Stimulated activated CD4-positive, alpha-beta T cell treated with anti-CD3 and anti-CD28 coated beads, Interleukin-2, amount 100 ng/mL, for 48 hours (primary cell): ENCODE measurements at places on chromosomes 16 and 17.

DNA sequence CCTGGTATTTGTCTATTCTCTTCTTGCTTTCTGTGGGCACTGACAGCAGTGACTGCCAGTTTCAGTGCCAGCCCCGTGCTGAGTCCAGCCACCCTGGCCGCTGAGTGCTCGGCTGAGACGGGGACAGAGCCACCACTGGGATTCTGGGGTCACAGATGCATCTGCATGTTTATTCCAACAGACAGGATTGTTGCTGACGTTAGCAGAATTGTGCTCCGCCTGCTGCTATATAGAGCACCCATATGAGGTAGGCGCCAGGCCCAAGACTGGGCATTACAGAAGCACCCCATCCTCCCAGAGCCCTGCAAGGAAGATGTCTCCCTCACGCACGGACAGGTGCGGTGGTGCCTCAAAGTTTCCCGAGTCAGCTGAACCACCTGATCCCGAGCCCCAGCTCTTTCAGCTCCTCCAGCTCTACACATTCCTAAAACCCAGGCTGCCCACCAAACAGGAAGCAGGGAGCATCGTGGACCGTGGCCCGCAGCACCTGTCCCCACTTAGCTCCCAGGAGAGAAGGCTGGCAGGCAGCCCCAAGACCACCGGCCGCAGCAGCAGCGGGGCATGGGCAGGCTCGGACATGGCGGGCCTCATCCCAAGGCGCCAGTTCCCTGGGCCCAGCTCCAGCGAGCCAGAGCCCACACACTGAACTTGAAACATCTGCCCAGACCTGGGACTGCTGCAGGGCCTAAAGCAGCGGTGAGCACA lies 44.9 kb upstream of the RASD1 start:
- no peak for DNase-seq

GRCh38 chr16:16095646-16096045 lies 127.6 kb downstream of the ABCC6 start:
- DNase-seq, result no peak

- DNase-seq, result no peak
Measured at GRCh38 chr17:80455784-80456183, 20.6 kb downstream of the NPTX1 start.

GRCh38 chr17:4446326-4447071 lies 12.8 kb downstream of the SPNS3 start:
- DNase-seq, result no peak

DNA sequence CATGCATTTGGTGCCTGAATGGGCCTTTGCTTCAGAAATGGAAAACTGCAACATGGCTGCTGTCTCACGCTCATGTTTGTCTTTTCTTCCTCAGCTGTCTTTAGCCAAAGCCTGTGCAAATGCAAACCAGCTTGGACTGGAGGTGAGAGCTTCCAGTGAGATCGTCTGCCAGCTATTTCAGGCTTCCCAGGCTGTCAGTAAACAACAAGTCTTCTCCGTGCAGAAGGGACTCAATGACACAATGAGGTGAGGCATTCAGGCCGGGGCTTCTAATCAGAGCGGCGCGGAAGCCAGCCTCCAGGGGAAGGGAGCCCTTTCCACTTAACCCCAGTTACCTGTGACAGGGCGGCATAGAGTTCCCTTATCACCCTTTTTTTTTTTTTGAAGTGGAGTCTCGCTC lies 14.3 kb downstream of the CCNF start:
- DNase-seq, result no peak

DNA sequence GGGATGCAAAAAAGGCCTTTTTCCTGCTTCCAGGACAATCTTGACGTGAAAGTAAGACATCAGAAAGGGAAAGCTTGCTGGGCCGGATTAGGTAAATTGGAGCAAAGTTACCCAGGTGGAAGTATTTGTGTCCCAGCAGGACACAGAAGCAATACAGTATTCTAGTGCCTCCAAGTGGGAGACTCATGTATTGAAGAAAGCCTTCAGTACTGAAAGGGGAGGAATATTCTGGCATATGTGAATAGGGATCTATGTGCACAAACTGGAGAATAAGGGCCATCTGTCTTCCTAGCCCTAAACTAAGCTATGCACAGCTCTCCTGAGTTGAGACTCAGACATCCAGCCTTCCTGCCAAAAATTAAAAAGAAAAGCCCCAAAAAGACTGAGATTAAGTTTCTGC lies 327.3 kb upstream of the CDH8 start:
- DNase-seq, result no peak

- DNase-seq, result peak; percentile 80
Measured at GRCh38 chr16:1771188-1771863, at the start of gene NME3. TSS of gene NME3 (minus strand) at chr16:1771543. CDS start at chr16:1771534, 9 bp downstream.

DNA sequence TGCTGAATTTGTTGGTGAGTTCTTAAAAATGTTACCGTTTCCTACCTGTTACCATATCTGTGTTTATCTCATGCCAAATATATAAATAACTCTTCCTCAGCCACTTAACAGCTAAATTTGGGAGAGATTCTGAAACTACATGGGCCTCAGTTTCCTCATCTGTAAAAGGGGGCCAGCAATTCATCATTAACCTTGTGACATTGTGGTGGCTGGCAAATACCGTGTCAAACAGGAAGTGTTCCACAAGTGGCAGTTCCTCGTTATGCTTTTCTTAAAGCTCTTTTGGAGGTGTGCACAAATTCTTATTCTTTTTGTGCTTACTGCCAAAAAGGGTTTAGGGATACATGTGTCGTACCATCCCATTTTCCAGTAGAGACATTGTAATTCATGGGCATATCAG lies 220.4 kb upstream of the CACNG5 start:
- no peak for DNase-seq

GRCh38 chr16:86379505-86379846 lies 130.9 kb upstream of the FOXF1 start:
- DNase-seq, result no peak

DNA sequence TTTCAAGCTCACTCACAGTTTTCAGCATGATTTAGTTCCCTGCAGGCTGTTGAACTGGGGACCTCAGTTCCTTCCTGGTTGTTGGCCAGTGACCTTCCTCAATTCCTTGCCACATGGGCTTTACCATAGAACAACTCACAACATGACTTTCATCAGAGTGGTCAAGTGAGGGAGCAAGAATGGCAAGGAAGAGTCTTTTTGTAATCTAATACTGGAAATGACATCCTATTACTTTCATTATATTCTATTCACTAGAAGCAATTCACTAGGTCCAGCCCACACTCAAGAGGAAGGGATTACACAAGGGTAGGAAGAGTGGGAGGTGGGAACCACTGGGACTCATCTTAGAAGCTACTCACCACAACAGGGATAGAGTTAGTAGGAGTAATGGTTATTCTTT lies 57.6 kb downstream of the SYT17 start:
- DNase-seq, result no peak

- DNase-seq, result no peak
Measured at GRCh38 chr17:29722411-29723198, 99.9 kb upstream of the CORO6 start.

- no peak for DNase-seq
Measured at GRCh38 chr16:9594946-9595345, 503.5 kb downstream of the HAPSTR1 start.

DNA sequence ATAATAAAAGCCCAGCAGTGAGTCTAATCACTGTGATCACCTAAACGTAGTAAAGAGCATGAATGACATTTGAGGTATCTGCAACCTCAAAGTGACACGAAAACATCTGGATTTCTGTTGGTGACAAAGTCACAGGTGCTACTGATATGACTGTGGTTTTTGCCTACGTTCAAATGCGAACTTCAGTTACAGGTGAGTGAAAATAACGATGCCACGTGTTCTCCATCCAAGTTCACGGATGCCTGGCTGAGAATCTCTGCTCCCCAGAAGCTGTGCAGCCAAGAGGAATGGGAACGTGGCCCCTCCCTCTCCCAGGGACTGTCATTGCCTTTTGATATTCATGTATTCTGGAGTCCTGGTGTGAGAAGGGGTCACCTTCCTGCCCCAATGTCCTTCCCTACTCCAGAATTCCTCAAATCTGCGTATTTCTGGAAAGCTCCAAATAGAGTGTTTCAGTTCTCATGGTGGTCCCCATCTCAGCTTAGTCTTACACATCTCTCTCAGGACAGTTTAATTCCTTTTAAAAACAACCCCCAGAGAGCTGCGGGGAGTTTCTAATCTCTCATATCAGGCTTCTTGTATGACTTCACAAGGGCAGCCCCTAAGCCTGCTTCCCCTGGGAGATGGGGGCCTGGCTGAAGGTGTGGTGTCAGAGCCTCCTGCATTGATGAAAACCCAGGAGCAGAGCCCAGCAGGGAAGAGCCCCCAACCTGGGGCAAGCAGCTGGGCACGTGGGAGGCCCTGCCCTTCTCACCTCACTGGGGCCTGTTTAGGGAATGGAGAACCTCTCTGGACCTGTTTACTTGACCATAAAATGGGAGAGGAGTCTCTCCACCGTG lies 25.8 kb downstream of the PIK3R5 start:
- no peak for DNase-seq

- no peak for DNase-seq
Measured at GRCh38 chr17:69466905-69467667, 52.6 kb downstream of the MAP2K6 start.

GRCh38 chr16:11848842-11849241 lies 2.5 kb downstream of the RSL1D1 start:
- DNase-seq, result no peak

DNA sequence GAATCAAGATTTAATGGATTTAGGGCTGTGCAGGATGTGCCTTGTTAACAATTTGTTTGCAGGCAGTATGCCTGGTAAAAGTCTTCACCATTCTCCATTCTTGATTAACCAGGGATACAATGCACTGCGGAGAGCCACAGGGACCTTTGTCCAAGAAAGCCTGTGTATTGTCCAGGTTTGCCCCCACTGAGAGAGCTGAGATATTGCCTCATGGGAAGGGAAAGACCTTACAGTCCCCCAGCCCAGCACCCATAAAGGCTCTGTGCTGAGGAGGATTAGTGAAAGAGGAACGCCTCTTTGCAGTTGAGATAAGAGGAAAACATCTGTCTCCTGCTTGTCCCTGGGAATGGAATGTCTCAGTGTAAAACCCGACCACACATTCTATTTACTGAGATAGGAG lies 2169.6 kb downstream of the TP53TG3F start:
- DNase-seq, result no peak

DNA sequence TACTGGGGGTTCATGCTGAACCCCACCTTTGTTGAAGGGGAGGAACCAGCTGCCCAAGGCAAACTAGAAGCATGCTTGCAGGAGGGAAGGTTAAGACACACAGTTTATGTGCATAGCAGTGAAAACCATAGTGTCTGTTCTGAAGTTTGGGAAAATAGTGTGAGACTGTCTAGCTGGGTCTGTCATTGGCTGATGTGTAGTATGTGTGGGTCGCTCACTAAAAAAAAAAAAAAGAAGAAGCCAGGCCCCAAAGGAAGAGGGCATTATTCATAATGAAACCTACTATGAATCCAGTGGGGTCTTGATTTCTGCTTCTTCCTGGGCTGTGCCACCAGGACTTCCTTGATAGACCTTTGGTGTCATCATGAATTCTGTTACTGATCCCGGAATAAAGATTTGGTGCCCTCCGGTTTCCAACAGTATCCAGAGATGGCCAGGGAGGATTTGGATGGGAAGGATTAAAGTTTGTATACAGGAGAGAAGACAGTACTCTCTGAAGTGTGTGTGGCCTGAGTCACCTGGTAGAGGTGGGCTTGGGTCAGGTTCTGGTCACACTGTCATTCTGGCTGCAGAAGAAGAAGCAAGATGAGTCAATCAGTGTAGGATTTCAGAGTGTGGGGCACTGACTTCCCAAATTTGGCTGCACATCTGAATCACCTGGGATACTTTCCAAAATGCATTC lies 220.3 kb downstream of the PRKCA start:
- DNase-seq, result no peak

DNA sequence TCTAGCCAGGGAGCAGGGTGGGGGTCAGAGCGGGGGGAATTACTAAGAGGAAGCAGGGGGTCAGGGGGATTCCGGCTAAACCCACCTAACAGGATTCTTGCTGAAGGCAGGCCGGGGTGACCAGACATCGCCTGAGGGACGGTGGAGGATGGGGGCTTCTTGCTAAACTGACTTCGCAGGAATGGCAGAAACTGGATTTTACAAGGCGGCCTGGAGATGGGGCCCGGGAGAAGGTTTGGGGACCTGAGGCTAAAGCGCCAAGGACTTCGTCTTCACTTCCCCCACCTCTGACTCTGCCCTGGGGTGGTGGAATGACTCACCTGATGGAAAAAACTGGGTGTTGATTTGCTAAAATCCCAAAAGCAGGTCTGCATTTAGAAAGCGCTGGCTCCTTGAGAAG lies 23.5 kb downstream of the LGALS3BP start:
- DNase-seq, result no peak

- DNase-seq, result peak; percentile 76
Measured at GRCh38 chr17:15502369-15503112, 35.1 kb upstream of the CDRT4 start.

GRCh38 chr17:64698725-64699124 lies 36.6 kb upstream of the SMURF2 start:
- no peak for DNase-seq

- no peak for DNase-seq
Measured at GRCh38 chr17:31389657-31390381, 1.7 kb upstream of the RAB11FIP4 start.

DNA sequence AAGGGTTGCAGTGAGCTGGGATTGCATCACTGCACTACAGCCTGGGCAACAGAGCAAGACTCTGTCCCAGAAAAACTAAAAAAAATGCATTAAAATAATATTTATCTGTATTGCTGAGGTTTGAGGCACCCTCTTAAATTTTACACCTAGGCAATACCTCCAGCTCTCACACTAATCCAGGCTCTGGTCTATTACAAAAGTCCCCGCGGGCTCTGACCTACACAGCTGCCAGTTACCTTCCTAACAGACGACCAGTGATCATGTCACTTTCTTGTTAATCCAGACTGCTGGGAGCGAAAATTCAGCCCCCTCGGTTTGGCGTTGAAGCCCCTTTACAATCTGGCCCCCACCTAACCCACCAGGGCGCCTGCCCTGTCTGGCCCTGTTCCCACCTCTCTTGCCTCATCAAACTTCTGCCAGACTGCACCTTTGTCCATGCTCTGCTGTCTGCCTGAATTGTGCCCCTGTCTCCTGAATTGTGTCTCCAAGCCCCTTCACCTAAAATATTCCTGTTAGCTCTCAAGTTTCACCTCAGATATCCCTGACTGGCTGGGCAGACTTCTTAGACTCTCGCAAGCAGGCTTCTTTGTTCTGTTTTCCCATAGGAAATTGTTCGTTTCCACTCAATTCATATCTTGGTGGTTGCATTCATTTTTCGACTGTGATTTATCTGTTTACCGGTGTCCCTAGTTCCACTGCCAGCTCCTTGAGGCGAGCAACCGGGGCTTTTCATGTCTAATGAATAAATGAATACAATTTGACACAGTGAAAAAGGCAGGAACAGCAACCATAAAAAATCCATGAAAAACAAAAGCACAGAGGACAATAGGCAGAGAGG lies 65.9 kb downstream of the PITPNC1 start:
- DNase-seq, result no peak

- DNase-seq, result no peak
Measured at GRCh38 chr17:51718983-51719382, 439.5 kb downstream of the CA10 start.

- no peak for DNase-seq
Measured at GRCh38 chr17:81159611-81160265, 5.6 kb upstream of the PVALEF start.

- no peak for DNase-seq
Measured at GRCh38 chr16:64933885-64934284, 188.0 kb downstream of the CDH11 start.

- peak; percentile 7 for DNase-seq
Measured at GRCh38 chr17:65750631-65751115, 189.2 kb upstream of the AXIN2 start.
